Activated T-cell treated with anti-CD3 and anti-CD28 coated beads, Interleukin-2, amount 50 U/mL, for 1 hour (primary cell): ENCODE measurements at places on chromosomes 1 and 21.

GRCh38 chr1:109882288-109883245 lies 28.1 kb upstream of the CSF1 start:
- DNase-seq = no peak

DNA sequence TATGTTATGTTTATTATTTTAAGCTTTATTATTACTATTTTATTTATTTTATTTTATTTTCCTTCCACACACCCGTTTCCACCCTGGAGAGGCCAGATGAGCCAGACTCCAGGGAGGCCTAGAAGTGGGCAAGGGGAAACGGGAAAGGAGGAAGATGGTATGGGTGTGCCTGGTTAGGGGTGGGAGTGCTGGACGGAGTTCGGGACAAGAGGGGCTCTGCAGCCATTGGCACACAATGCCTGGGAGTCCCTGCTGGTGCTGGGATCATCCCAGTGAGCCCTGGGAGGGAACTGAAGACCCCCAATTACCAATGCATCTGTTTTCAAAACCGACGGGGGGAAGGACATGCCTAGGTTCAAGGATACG lies 468 bp upstream of the MX1 start:
- no peak for DNase-seq

DNA sequence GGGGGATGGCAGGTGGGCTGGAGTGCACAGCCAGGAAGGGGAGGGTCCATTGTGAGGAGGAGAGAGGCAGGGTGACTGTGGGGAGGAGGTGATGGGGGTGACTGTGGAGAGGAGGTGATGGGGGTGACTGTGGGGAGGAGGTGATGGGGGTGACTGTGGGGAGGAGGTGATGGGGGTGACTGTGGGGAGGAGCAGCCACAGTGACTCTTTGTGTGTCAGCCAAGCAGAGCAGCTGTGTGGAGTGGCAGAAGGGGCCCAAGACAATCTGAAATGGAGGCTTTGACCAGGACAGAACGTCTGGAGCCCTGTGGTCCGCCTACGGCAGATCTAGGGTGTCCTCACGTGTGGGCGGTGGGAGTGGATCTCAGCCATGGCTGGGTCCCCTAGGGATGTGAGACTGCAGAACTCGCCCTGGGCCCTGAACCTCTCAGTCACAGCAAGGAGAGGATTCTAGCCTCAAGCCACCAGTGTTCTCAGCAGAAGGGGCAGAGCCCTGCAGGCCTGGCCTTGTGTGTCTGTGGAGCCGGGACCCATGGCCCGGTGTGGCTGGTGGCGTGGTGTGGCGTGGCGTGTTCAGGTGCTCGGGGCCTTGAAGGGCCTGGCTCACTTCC lies 81.5 kb downstream of the OBSCN start:
- peak; percentile 11 for DNase-seq

- DNase-seq = no peak
These were observed 102.0 kb downstream of the BEND5 start for GRCh38 chr1:48674641-48675040.

- no peak for DNase-seq
These were observed 590.8 kb upstream of the PRMT6 start for GRCh38 chr1:106465666-106466065.

DNA sequence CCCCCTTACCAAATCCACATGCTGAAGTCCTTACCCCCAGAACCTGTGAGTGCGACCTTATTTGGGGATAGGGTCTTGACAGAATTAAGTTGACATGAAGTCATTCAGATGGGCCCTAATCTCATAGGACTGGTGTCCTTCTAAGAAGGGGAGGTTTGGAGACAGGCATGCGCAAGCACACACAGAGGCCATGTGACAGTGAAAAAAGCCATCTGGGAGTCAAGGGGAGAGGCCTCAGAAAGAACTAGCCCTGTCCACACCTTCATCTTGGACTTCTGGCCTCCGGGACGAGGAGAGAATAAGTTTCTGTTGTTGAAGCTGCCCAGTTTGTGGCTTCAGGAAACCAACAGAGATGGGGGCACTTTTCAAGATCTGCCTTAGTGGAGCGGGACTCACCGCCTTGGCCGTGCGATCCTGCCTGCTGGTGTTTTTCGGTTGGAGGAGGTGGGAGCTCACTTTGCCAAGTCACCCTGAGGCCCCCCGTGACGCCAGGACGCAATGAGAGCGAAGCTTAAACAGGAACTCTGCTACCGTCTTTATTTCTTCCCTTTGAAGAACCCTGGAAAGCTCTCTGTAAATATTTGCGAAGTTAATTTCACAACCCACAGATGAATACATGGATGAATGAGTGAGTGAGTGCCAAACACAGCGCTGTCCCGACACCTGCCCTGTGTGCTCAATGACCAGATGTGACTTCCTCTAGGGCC lies 42.5 kb upstream of the C1orf174 start:
- DNase-seq = no peak

- peak; percentile 56 for DNase-seq
These were observed 110.9 kb downstream of the KCNN3 start for GRCh38 chr1:154759196-154759595.
